ENCODE measurements at places on chromosomes 3 and 15.

DNA sequence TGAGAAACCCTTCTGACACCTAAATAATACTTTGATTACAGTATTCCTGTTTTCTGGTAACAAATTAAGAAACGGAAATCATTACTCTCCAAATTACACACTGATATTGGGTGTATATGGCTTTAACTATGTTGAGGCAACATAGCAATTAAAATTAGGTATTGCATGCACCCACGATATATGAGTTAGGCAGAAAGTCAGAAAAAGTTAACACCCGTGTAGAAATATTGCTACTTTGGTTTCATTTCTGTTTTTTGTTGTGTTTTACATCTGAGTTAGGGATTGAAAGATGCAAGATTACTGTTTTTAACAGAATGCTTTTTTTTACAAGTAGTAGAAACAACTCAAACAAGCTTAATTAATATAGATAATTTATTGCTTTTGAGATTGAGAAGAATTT lies 327.8 kb downstream of the GBE1 start:
- no peak for DNase-seq

DNA sequence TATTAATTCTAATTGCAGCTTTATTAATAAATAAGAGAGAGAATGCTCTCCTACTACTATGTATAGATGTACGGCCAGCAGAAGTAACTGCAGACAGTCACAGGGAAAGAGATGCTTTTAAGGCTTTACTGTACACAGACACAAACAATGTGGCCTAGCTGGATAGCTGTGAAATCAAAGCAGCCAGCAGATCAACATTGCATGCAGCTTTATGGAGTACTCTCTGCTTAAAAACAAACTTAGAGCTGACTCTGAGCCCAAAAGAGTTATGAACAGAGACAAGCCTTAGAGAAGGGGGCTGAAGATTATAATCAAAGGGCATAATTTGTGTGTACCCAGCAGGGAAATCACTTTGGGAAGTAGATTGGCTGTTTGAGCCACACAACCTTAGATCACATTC lies 47.2 kb downstream of the CADM2 start:
- no peak for DNase-seq

GRCh38 chr3:71303627-71304200 lies 279.8 kb downstream of the FOXP1 start:
- peak; percentile 22 for DNase-seq

DNA sequence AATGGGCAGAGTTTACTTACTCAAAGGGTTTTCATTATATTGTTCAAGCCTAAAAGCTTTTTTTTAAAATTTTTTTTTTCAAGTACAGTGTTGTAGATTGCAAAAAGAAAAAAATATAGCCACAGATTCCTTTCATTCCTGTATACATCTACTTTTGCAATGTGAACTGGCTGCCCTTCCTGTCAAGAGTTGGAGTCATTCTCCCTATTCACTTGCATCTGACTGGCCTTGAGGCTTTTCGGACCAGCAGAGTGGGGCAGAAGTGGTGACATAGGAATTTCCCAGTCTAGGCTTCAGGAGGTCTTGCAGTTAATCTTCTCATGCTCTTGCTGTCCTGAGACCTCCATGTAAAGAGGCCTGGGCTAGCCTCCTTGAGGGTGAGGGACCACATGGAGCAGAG lies 218.3 kb upstream of the CFAP20DC start:
- no peak for DNase-seq

DNA sequence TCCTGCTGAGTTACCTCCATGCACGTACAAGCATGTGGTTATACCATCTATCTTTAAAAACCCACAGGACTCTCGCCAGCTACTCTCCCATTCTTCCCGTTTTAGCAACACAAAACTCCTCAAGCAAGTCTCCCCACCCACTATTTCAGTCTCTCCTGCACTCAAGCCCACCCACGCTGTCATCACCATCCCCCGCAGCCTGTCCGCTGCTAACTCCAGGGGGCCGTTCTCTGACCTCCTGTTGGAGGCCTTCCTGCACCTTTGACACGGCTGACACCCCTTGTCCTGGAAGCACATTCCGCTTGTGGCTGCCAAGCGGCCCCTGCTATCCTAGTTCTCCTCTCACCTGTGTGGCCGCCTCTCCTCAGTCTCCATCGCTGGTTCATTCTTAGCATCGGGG lies 7.5 kb upstream of the PCSK6 start:
- DNase-seq, result no peak

DNA sequence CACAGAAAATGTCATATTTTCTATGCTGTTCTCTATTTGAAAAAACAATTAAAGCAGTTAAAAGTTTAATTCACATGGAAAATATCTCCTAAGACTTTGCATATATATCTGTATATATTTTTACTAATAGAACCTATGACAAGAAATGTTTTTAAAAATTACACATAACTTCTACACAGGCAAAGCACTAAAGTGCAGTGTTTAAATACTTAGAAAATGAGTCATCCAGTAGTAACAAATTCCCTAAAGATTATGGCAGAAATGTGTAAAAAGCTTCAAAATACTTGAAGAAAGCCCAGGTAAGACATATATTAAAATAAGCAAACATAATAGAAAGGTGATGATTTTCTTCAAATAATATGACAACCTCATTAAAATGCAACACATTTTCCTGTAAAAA lies 236.6 kb downstream of the TBC1D5 start:
- no peak for DNase-seq

GRCh38 chr3:143608966-143609365 lies 239.3 kb downstream of the SLC9A9 start:
- no peak for DNase-seq

- DNase-seq, result no peak
Measured at GRCh38 chr15:27628486-27628885, 470.6 kb downstream of the OCA2 start.

GRCh38 chr15:78604420-78604819 lies 16.4 kb downstream of the CHRNA3 start:
- DNase-seq, result no peak

- DNase-seq, result peak; percentile 4
Measured at GRCh38 chr15:38768970-38769369, 204.4 kb upstream of the RASGRP1 start.

GRCh38 chr3:186515125-186515524 lies 29.1 kb downstream of the CRYGS start:
- DNase-seq, result no peak

DNA sequence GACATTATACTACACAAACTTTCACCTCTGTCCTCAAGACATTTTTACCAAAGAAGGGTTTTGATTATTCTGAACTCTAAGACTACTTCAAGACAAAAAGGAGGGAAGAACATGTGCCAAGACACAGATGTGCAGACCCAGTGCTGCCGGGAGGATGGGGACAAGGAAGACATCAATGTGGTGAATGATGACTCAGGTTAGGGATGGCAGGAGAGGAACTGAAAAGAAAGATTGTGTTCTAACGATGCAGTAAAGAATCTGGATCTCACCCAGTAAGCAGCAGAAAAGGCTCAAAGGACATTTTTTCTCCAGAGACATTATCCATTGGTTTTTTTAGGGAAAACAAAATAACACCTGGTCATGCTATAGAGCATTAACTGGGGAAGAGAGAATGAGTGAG lies 449.9 kb upstream of the NR2F2 start:
- no peak for DNase-seq

- no peak for DNase-seq
Measured at GRCh38 chr3:99131876-99132275, 230.4 kb upstream of the DCBLD2 start.

DNA sequence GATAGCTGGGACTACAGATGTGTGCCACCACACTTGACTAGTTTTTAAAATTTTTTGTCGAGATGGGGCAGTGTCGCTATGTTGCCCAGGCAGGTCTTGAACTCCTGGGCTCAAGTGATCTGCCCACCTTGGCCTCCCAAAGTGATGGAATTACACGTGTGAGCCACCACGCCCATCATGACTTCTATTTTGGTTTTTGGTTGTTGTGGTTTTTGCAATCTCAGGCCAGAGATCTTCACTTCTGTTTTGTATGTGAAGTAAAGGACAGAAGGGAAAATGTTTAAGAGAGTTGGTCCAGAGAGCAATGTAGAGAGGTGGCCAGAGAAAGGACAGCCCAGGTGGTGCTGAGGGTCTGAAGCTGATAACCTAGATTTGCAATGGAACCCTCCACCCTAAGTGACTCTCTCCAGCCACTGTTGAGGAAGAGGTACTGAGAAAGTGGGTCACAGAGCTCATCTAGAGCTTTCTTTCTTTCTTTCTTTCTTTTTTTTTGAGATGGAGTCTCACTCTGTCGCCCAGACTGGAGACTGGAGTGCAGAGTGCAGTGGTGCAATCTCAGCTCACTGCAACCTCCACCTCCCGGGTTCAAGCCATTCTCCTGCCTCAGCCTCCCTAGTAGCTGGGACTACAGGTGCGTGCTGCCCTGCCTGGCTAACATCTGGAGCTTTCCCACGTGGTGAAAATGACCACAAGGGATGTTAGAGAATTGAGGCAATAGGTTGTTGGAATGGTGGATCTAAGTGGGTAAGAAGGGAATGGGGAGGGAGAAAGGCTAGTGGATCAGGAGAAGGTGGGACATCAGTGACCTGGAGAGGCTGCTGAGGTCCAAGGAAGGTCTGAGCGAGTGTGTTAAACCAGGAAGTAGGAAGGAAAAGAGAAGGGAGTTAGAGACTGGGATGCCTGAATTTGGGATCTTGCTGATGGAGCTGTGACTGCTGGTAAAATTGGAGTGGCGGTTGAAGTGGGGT lies 22.4 kb upstream of the SEMA4B start:
- no peak for DNase-seq

GRCh38 chr3:52774901-52775864 lies 2.2 kb upstream of the ITIH1 start:
- DNase-seq, result no peak
